Activated naive CD8-positive, alpha-beta T cell treated with anti-CD3 and anti-CD28 coated beads, Interleukin-2, amount 10 ng/mL, durations not matched to agents 7 days and 5 days (primary cell): ENCODE measurements at places on chromosomes 6 and 20. TPM values are rescaled to one million over a fixed set of nuclear protein-coding genes. Genes with fewer than 3 reads are reported as not detected.

ERVFRD-1 gene
- total RNA-seq: not detected

NKAIN4 gene
- not detected for total RNA-seq

MCCD1 gene
- total RNA-seq: not detected

HLA-DRB1 gene
- 12.1 TPM for total RNA-seq

PRL gene
- not detected for total RNA-seq

CD109 gene
- 1.6 TPM for total RNA-seq

ZBTB9 gene
- 9.8 TPM for total RNA-seq

RRAGD gene
- 10.9 TPM for total RNA-seq
